T-helper 2 cell treated with Interferon-gamma antibody and Interleukin-4, amounts not matched to agents 5 μg/mL and 100 μg/mL, for 36 hours (primary cell): ENCODE measurements at places on chromosomes 5 and 9.

DNA sequence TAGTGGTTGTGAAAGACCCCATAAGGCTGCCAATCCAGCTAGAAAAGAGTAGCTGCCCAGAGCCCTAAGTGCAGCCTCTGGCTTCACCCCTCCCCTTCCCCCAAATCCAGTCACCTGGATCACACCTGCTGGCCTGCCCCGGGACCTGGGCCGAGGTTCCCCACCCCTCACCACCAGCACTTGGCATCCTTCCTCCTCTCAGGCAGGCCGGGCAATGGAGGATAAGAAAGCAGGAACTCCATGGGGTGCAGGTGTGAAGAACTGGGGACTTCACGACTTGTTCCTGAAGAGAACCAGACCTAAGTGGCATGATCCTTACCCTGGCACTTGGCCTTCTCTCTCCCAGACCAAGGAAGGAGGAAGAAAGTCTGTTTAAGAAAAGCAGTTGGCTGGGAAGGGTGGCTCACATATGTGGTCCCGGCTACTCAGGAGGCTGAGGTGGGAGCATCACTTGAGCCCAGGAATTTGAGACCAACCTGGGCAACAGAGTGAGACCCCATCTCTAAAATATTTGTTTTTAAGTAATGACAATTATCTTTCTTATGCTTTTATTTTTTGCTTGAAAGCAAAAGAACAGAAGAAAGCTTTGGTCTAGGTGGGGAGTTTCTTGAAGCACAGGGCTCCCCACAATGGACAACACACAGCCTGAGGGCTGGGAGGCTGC lies 131.1 kb downstream of the PAX5 start:
- DNase-seq, result no peak

DNA sequence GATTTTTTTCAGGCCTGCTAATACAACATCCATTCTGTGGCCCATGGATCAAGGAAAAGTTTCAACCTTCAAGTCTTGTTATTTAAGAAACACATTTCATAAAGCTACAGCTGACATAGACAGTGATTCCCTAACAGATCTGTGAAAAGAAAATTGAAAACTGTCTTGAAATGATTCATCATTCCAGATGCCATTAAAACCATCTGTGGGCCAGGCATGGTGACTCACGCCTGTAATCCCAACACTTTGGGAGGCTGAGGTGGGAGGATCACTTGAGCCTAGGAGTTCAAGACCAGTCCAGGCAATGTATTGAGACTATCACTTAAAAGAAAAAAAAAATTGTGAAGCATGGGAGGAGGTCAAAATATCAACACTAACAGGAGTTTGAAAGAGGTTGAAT lies 6.0 kb downstream of the RAPGEF6 start:
- no peak for DNase-seq

- no peak for DNase-seq
Measured at GRCh38 chr5:95835682-95836385, 13.3 kb upstream of the GLRX start.

- DNase-seq, result no peak
Measured at GRCh38 chr9:106179191-106179590, 484.9 kb downstream of the TMEM38B start.

DNA sequence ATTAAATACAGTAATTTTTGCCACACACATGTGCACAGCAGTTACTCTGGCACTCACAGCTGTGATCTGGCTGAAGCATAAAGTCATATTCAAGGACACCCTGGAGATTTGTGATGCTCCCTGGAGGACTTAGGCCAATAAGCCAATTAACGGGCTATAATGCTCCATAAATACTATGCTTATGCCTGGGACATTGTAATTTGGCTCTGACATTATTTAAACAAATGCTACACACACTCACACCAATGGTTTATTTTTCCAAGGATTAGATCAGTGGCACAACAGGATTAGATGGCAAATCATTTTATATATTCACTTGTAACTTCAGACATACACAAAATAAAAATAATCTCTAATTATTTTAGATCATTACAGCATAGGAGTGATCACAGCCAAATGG lies 111.2 kb downstream of the LMNB1 start:
- no peak for DNase-seq

GRCh38 chr5:138989720-138990119 lies 114.6 kb upstream of the LRRTM2 start:
- no peak for DNase-seq

- no peak for DNase-seq
Measured at GRCh38 chr5:68137511-68138140, 77.9 kb upstream of the PIK3R1 start.

DNA sequence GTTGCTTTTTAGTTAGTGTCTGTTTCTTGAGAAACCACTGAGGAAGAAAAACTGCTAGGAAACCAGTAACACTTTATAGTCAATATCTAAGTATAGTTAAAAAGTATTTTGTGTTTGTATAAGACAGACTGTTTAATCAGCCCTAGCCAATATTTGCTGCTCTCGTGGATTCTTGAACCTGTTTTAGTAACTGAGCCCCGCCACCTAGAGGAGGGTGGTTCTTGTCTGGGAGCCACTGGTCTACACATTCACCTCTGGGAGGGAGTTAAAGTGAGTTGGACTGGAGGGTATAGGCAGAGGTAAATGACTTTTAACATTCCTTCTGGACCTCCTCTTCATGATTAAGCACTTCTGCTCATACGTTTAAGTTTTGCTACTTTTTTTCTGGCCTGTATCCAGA lies 117.2 kb downstream of the SPATA31D1 start:
- no peak for DNase-seq

- no peak for DNase-seq
Measured at GRCh38 chr5:107565791-107566767, 104.7 kb downstream of the EFNA5 start.

DNA sequence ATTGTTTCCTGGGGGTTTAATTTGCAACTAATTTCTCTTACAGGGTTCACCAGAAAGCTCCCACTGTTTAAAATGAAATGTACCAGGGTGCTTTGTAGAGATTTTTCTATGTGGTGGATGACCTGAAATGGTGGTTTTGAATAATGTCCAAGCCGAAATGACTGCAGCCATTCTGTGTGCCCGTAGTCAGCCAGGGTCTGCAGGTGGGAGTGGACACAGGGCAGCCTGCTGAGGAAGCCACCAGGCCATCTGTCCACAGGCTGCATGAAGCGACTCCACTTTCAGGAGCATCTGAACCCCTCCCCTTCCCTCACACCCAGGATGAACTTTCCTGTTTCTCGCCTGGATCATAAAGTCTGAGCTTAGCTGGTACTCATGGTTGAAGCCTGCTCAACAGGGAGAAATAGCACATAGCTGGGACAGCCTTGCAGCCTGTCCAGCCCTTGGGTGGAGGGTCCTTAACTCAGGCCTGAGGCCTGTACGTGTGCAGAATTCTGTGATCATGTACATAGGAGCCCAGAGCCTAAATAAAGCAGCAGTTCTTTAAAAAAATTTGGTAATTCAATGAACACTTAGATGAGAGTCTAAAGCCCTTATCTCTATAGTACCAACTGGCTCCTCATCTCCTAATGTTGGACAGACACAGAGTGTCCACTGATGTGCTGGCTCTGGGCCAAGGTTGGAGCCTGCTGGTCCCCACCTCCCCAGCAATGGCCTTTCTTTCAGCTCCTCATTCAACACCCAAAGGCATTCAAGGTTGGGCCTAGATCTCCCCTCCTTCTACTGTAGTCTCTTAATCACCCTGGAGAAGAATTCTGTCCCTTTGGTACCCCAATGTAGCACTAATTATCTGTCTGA lies 72.8 kb downstream of the SHB start:
- DNase-seq, result no peak

DNA sequence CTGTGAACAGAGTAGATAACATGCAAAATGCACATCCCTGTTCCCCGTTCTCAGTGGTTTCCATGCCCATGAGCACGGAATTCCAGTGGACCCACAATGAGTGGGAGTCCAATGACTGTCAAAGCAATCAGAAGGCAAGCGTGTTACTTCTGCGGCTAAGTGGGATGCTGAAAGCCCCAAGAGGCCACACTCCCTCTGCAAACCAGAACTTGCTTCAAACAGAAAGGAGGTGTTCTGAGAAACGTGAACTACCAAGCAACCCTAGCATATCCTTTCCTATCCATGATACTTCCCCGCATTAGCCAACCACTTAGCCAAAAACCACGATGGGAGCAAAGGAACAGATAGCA lies 21.7 kb upstream of the MVB12B start:
- no peak for DNase-seq

DNA sequence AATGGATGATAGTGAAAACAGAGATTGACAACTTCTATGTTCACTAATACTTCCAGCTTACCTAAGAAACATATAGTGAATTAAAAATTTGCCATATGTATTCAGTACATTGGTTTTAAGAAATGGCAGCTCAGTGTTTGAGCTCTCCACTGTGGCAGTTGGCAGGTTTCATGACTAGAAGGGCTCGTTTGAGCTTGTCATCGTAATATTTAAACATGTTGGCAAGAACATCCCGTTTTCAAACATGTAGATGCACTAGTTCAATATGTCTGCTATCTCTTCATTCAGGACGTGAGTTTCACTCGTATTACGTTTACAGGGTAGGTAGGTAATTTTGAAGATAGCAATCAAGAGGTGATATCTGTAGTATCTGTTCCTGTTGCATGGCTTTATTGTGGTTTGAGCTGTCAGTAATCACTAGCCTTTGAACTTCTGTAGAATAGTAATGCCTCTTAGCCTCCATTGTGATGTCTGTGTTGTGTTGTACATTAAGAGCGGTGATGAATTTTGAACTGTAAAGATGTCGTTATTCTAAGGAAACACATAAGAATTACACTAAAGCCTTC lies 74.8 kb downstream of the NLN start:
- DNase-seq, result no peak

DNA sequence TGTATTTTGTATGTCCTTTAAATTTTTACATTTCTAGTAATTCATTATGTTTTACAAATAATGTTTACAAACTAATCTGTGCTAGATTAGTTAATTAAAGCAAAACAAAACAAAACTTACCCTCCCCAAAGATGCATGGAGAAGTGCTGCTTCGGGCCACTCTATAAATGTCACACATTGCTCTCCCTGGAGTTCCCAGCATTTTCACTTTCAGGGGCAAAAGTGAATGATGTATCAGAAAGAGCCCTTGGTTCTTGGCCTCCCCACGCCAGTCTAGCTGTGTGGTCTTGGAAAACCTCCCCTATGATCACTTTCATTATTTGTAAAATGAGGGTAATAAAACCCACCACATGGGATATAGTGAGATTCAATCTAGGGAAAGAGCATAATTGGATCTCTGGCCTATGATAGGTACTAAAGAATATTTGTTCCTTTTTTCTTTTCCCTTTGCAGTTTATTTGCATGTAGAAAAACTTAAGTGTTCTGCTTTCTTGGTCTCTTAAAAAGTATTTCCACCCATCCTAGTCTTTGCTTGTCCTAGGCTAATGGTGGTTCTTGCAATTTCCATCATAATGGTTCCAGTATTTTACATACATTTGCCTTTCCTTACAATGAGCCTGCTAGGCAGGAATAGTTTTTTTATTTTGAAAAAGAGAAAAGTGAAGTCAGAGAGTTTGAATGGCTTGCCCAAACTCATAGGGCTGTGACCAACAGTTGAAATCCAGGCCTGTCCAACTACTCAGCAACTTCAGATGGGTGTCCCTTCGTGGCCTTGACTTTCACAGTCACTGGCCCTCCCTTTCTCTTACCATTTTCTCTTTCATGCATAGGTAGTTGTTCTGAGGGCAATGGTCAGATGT lies 184.5 kb upstream of the KLF4 start:
- no peak for DNase-seq

DNA sequence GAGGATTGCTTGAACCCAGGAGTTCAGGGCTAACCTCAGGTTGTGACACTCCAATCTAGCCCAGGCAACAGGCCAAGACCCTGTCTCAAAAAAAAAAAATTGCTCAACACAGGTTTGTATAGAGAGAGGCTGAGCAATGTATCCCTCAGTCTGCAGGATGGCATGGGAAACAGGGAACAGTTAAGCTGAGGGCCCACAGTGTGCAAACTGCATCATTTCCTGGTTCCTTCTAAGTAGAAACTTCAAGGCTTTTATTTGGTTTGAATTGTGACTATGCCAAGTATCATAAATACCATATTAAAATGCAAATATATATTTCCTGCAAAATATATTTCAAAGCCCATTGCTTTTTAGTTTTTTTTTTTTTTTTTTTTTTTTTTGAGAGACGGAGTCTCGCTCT lies 13.7 kb upstream of the ROPN1L start:
- no peak for DNase-seq

- no peak for DNase-seq
Measured at GRCh38 chr9:1771094-1771789, 243.9 kb upstream of the SMARCA2 start.

GRCh38 chr9:13899924-13900323 lies 414.0 kb downstream of the NFIB start:
- DNase-seq, result no peak

DNA sequence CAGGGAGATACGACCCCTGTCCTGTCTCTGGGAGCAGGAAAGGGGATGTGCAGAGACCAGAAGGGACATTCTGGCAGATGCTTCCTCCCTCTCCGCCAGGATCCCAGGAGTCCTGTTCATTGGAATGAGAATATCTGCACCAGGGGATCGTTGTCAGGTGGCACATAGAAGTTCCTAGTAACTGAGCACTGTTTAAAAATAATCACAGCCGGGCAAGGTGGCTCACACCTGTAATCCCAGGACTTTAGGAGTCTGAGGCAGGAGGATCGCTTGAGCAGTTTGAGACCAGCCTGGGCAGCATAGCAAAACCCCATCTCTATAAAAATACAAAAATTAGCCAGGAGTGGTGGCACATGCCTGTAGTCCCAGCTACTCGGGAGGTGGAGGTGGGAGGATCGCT lies 12.3 kb downstream of the SARDH start:
- DNase-seq, result no peak

DNA sequence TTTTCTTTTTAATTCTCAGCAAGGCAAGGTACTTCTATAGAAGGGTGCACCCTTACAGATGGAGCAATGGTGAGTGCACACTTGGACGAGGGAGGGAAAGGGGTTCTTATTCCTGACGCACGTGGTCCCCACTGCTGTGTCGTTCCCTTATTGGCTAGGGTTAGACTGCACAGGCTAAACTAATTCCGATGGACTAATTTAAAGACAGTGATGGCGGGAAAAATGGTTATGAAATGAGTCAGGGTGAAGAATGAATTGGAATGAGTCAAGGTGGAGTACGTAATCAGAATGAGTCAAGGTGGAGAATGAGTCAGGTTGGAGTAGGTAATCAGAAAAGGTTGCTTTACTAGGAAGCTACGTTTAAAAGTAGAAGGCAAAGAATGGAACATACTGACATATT lies 2.1 kb upstream of the HMGCS1 start:
- peak; percentile 58 for DNase-seq

- DNase-seq, result no peak
Measured at GRCh38 chr5:81067406-81067805, 107.2 kb downstream of the RASGRF2 start.

- no peak for DNase-seq
Measured at GRCh38 chr9:98218562-98219363, 26.3 kb upstream of the CORO2A start.

- DNase-seq, result no peak
Measured at GRCh38 chr5:150394131-150394530, 18.6 kb downstream of the CD74 start.

DNA sequence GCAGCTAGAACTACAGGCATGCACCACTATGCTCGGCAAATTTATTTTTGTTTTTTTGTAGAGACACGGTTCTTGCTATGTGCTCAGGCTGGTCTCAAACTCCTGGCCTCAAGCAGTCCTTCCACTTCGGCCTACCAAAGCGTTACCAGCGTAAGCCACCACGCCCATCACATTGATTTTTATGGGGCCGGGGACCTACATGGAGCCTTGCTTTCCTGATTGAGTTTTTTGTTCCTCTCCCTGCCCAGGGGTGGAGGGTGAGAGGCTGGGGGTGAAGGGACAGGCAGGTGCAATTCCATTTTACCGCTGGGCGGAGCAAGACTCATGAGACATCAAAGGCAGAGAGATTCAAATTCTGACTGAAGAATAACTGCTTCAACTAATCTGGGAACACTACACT lies 1.9 kb downstream of the ALDH1B1 start:
- DNase-seq, result no peak
